Renal cortex interstitium (tissue), 15 donors: ENCODE measurements at places on chromosomes 11 and 22. TPM values are rescaled to one million over a fixed set of nuclear protein-coding genes. Genes with fewer than 3 reads are reported as not detected.

The CHADL gene
- polyA plus RNA-seq: 3.4 TPM

The IRAG1 gene
- polyA plus RNA-seq: 9.6 TPM

The DAGLA gene
- 4.4 TPM for polyA plus RNA-seq

The IL18 gene
- 12.5 TPM for polyA plus RNA-seq

The F2 gene
- polyA plus RNA-seq: 0.27 TPM

The OR8A1 gene
- not detected for polyA plus RNA-seq

The RIN1 gene
- 3.6 TPM for polyA plus RNA-seq

The POU2AF1 gene
- polyA plus RNA-seq: 1.1 TPM

The CSF2RB gene
- polyA plus RNA-seq: 3.7 TPM

The GSTT2B gene
- 13.0 TPM for polyA plus RNA-seq

The RIMBP3B gene
- polyA plus RNA-seq: not detected

The CRYBA4 gene
- polyA plus RNA-seq: not detected

The CST6 gene
- not detected for polyA plus RNA-seq

The BDNF gene
- 1.9 TPM for polyA plus RNA-seq

The INSC gene
- 1.3 TPM for polyA plus RNA-seq

The POU2F3 gene
- polyA plus RNA-seq: 0.23 TPM

The MMP8 gene
- polyA plus RNA-seq: not detected

The KCTD14 gene
- 11.8 TPM for polyA plus RNA-seq

The MAPK11 gene
- 6.7 TPM for polyA plus RNA-seq

The C11orf21 gene
- 0.67 TPM for polyA plus RNA-seq

The TENM4 gene
- 23.2 TPM for polyA plus RNA-seq

The CLDN5 gene
- polyA plus RNA-seq: 40.9 TPM
